ENCODE measurements at places on chromosomes 11 and 22.

DNA sequence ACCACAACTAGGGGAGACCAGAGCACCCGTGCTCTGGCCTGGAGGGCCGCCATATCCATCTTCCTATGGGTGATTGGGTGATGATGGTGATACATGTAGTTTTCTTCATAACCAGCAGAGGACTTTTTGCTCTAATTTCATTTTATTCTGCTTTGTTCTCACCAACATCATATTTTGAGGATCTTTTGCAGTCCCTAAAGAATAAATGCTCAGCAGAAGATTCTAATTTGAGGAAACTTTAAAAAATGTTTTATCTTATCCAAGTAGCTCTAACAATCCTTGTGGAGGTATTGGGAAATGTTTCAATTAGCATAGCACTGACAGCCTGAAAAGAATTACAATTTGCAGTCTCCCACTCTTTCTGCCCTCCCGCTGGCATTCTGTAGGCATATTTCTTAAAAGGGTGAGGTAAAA, 544.0 kb downstream of the NTM start:
- no peak for DNase-seq

DNA sequence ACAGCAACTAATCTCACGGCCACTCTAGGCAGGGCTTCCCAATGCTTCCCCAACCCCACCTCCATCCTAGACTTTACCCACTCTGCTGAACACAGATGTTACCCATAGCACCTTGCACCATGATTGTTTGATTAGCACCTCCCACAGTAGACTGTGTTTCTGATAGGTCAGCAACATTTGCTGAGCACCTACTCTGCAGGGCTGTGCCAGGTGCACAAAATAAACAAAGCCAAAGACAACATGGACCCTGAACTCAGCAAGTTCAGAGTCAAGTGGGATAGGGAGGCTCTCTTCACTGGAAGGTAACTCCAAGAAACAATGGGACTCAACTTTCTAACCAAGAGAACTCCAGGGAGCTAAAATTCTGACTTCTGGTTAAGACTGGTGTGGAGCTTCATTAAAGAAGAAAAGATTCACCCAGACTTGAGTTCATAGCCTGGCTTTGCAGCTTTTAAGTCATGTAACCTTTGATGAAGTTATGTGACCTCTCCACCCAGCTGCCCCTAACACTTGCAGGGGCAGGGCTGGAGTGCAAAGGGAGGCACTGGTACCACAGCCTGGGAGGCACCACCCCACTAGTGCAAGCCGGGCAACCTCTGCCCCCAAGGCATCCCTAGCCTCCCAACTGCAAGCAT, 6.7 kb upstream of the RTN4RL2 start:
- no peak for DNase-seq

DNA sequence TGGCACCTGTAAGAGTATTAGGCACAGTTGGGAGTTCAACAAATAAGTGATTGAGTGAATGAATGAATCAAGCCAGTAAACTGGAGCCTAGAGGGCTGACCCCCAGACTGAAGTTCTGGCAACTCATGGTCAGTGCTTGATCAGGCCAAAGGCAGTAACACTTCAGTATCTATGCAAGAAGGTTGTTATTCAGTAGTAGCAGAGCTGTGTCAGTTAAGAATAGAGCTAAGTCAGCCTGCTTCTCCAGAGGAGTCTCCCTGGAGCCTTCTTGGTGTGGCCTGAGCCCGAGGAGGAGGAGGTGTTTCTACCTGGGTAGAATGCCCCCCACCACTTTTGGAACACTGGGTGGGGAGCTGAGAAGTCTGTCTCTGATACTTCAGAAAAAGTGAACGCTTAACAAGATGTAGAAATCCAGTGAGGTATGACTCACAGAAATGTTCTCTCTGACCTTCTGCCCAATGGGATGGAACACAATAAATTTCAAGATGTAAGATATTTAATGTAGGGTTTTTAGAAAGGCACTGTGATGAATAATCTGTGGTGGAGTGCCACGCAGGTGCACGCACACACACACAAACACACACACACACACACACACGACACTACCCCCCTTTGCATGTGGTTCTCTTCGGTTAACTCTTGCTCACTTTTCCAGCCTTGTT, 219.9 kb downstream of the HIPK3 start:
- no peak for DNase-seq

DNA sequence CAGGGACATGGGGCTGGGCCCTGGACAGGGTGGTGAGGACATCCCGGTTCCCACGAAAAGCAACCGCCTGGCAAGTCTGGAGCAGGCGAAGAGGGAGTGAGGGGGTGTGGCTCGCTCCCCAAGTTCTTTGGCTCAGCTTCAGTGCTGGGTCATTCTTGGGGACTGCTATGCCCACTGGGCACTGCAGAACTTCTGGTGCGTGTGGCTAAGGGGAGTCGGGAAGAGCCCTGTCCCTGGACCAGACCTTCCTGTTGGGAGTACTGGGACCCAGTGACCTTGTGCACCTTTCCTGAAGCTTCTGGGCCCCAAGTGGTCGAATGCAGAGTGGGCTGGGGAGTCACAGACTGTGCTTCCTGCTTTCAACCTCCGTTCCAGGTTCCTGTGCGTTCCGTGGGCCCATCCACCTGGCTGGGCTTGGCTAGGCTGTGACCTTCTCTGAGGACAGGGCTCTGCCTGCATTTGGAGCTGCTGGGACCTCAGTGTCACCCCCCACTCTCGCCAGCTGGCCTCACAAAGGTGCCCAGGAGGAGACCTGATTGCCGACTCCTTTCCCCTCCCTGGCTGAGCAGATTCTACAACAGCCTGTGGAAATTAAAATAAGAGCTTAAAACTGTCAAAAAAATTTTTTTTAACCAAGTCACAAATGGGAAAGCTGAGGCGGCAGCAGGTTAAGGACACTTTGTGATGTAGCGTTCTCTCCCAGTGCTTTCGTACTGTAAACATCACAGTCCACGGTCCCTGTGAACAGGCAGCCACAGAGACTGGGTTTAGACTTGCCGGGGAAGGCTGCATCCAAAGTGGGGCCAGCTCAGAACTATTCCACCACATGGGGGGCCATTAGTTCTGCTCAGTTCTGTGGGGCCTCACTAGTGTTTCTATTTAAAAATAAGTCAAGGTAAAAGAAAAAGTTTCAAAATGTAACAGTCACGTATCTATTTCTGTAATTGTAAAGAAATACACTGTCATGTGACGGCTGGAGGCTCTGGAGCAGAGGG, 63.8 kb upstream of the WNT7B start:
- no peak for DNase-seq

- DNase-seq = no peak
Measured at GRCh38 chr11:104320097-104320496, 156.2 kb upstream of the PDGFD start.

GRCh38 chr11:29449281-29450074, 567.4 kb downstream of the KCNA4 start:
- DNase-seq = no peak

- no peak for DNase-seq
Measured at GRCh38 chr11:77213589-77214428, 85.8 kb downstream of the MYO7A start.

DNA sequence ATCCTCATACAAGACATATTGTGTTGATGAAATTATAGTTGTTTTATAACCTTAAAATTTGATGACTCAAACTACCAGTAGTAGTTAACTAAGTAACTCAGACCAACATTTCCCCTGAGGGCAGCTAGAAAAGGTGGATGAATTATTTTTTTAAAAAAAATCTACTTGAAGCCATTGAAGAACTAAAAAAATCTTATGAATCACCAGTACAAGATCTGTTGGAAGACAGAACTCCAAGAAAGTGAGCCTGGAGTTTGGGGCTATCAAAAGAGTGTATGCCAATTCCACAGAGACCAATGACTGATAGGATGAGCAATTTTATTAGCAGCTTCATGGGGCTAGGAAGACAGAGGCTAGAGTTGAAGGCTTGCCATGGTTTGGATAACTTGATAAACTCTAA, 72.4 kb downstream of the CYP2R1 start:
- no peak for DNase-seq

DNA sequence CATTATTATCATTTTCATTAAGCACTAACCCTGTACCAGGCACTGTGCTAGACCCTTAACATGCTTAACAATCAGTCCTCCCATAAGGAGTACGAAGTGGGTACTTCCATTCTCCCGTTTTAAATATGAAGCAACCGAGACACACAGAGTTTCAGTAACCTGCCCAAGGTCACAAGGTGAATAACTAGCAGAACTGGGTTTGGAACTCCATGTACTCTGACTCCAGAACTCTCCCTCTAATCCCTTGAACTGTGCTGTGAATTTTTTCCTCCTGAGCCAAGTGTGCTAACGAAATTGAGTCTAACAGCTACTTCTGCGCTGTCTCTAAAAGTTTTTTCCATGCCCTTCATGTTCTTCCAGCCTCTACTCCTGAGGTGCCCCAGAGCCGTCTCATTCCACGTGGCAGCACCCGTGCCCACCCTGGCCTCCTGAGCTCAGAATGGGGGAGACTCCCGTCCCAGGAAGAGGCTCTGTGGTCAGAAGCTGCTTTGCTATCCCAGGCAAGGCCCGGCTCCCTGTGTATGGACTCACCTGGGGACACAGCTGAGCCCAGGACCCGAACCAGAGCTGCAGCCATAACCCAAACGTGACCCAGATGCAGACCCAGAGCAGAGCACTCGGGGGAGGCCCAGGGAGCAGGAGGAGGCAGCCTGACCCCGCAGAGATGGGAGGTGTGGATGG, 8.6 kb upstream of the TRIM29 start:
- DNase-seq = no peak

DNA sequence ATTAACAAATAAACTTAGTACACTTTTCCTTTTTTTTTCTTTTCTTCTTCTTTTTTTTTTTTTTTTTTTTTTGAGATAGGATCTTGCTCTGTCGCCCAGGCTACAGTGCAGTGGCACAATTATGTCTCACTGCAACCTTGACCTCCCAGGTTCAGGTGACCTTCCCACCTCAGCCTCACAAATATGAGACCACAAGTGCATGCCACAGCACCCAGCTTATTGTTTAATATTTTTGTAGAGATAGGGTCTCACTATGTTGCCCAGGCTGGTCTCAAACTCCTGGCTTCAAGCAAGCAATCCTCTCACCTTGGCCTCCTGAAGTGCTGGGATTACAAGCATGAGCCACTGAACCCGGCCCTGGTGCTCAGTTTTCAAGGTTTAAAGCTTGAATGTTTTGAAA, 88.9 kb downstream of the ELP4 start:
- DNase-seq = no peak

DNA sequence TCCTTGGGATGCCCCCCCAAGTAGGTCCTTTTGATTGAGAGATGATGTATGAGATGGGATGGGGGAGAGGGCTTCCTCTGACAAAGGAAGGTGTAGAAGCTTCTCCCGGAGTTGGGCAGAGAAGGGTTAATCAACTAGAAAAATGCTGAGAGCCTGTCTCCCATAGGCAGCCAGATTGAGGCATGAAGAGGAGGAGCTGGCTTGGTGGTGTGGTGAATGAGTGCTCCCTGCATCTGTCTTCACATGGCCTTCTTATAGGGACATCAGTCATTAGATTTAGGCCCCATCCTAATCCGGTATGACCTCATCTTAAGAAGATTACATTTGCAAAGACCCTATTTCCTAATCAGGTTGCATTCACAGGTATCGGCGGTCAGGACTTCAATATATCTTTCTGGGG, 61.1 kb downstream of the NFAM1 start:
- DNase-seq = no peak

GRCh38 chr11:93468290-93468689, 74.9 kb downstream of the SMCO4 start:
- no peak for DNase-seq

DNA sequence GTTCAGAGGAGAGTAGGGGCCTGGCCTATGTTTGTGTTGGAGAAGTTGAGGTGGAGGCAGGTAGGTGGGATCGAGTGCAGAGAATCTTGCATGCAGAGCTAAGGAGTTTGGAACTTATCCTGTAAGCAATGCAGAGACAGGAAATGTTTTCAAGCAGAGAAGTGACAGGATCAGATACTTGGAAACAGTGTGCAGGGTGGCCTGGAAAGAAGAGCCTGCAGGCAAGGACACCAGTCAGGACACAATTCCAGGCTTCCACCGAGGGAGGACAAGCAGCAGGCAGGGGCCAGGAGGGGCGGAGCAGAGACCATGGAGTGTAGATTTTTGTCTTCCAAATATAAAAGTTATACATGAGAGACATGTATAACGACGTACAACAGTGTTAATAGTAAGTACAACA, 26.9 kb upstream of the CECR2 start:
- DNase-seq = no peak

GRCh38 chr11:90148900-90149299, 14.4 kb downstream of the NAALAD2 start:
- DNase-seq = no peak

- DNase-seq = no peak
Measured at GRCh38 chr11:65852508-65853245, 5.3 kb downstream of the CFL1 start.

DNA sequence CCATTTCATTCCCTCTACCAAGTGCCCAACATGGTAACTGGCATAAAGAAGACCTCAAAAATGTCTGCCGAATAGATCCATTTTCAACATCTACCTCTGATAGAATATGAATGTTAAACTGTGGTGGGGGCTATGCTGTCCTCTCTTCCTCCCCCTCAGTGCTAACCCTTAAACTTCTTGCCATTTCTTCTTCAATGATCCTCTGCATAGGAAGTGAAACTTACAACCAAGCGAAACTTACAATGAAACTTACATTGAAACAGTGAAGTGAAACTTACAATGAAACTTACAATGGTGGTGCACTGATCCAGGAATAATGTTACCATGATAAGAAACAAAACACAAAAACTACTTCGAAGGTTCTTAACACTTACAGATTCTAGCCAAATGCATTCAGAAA, 4.7 kb downstream of the RTCB start:
- no peak for DNase-seq

GRCh38 chr11:120211522-120212258, 858 bp downstream of the OAF start:
- DNase-seq = no peak

- DNase-seq = no peak
Measured at GRCh38 chr22:46050916-46051614, 74.1 kb upstream of the WNT7B start.

GRCh38 chr11:9656864-9657263, 7.0 kb upstream of the SWAP70 start:
- DNase-seq = no peak

DNA sequence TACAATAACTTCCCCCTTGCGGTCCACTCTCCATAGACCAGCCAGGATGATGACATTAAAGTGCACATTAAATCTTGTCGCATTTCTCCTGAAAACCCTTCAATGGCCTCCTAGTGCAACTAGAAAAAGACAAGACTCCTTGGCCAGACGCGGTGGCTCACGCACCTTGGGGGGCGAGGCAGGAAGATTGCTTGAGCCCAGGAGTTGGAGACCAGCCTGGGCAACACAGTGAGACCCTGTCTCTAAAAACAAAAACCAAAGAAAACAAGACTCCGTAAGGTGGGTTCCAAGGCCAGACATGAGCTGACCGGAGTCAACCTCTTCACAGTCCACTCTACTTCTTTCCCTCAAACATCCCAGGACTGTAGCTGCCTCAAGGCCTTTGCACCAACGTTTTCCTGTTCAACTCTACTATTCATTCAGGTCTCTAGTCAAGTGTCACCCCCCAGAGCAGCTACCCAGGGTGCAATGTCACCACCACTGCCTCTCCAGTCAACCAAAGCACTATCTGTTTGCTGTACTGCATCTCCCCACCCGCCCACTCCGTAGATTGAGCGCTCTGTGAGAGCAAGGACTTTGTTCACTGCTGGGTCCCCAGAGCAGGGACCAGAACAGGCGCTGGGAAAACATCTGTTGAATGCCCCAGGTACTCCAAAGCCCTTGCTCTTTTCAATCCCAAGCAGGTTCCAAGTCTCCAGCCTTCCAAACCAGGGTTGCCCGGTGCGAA, 739 bp downstream of the ZMAT5 start:
- DNase-seq = no peak
